ENCODE measurements at places on chromosomes 11 and 22. TPM values are rescaled to one million over a fixed set of nuclear protein-coding genes. Genes with fewer than 3 reads are reported as not detected.

- DNase-seq = no peak
Measured at GRCh38 chr11:31966846-31967245, 124.0 kb upstream of the RCN1 start.

GRCh38 chr11:113167599-113167998 lies 146.8 kb upstream of the TTC12 start:
- no peak for DNase-seq

GRCh38 chr11:66112601-66113499 lies 42.8 kb downstream of the PACS1 start:
- peak; percentile 91 for DNase-seq

ASPHD2 gene
- total RNA-seq = 8.7 TPM

DNA sequence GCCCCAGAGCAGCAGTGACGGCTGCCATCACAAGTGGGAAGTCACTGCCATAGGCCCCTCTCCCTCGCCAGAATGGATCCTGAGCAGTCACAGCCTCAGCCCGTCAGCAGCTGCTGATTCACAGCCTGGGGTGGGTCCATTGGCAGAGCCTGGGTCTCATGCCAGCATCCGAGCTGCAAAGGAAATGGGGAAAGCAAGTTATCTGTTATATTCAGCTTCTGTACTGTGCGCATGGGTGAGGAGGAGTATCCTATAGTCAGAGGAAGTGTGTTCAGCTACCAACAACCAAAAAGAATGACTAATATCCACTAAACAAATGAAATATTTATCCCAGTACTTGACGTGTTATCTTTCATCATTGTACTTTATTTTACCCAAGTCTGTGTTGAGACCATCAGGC lies 119.7 kb downstream of the RCN1 start:
- peak; percentile 99 for DNase-seq

- DNase-seq = no peak
Measured at GRCh38 chr11:12838463-12839123, 164.4 kb downstream of the TEAD1 start.

- DNase-seq = no peak
Measured at GRCh38 chr11:2587976-2588748, 111.6 kb downstream of the KCNQ1OT1 start.

ANKK1 gene
- not detected for total RNA-seq

GRCh38 chr22:24688256-24688655 lies 85.3 kb downstream of the GGT1 start:
- no peak for DNase-seq

DNA sequence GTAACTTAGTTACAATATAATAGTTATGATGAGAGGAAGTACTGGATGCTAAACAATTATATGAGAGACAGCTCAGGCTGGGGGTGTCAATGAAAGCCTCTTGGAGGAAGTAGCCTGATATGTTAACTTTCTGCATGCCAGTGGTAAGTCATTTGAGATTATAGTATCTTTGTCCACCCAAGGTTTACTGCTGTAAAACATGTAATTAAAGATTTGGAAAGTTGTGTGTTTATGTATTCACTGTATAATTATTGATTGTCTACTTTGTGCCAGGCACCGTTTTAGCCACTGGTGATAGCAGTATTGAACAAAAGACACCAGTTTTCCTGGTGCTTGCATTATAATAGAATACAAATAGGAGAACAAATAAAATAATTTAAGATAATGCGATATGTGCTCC lies 624 bp upstream of the DNAJB7 start:
- DNase-seq = no peak

- no peak for DNase-seq
Measured at GRCh38 chr11:76096552-76096951, 109.8 kb downstream of the WNT11 start.

DNA sequence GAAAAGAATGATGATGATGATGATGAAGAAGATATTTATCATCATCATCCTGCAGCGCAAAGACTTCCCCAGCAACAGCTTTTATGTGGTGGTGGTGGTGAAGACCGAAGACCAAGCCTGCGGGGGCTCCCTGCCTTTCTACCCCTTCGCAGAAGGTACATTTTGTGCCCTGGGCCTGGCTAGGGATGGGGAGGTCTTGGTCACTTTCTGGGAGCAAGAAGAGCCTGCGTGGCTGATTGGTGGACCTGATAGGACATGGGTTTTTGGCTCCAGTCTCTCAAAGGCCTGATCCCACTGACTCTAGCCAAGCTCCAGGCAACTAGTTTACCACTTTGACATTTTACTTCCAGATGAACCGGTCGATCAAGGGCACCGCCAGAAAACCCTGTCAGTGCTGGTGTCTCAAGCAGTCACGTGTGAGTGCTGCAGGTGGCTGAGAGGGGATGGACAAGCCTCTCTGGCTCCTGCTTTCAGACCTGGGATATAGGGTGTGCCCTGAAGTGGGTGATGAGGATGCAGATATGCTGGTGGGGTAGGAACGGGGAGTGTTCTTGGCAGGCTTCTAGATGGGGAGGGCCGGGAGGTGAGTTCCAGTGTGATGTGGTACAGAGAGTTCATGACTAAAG lies 5.3 kb downstream of the SIDT2 start:
- DNase-seq = no peak

DNA sequence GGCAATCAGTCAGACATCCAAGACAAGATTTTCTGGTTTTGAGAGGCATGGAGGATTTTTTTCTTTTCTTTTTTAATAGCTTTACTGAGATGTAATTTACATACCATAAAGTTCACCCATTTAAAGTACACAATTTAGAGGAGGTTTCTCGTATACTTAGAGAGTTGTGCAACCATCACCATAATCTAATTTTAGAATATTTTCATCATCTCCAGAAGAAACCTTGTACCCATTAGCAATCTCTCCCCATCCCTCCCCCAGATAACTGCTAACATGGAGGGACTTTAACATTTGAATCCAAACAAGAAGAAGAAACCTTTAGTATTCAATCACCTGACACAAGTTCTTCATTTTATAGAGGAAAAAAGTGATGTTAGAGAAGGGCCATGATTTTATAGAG lies 83.6 kb downstream of the CLPB start:
- no peak for DNase-seq

DAGLA gene
- total RNA-seq = 3.7 TPM

TEX12 gene
- total RNA-seq = 0.94 TPM

CRKL gene
- total RNA-seq = 37.4 TPM

GRCh38 chr11:132430429-132431062 lies 1060.1 kb downstream of the NTM start:
- no peak for DNase-seq

LUZP2 gene
- total RNA-seq = 0.07 TPM

DDI1 gene
- total RNA-seq = not detected

GRCh38 chr11:17687946-17688670 lies 31.3 kb upstream of the MYOD1 start:
- DNase-seq = no peak

GRCh38 chr11:6022956-6023355 lies 7.6 kb downstream of the OR56A1 start:
- peak; percentile 28 for DNase-seq

- DNase-seq = no peak
Measured at GRCh38 chr11:75011357-75011756, 22.6 kb downstream of the NEU3 start.

DNA sequence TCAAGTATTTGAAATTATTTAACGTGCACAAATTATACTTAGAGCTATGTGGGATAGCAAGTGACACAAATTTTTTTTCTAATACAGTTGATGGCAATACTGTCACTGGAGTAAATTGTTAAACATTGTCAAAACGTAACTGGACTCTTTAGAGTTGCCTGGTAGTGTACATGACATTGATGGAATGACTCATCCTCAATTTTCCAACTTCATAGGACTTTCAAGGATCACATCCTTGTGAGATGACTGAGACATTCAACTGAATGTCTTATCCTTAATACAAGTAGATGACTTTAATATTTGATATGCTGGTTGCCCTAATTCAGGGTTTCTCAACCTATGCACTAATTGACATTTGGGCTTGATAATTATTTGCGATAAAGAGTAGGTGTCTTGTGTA lies 310.0 kb downstream of the SWAP70 start:
- no peak for DNase-seq

DNA sequence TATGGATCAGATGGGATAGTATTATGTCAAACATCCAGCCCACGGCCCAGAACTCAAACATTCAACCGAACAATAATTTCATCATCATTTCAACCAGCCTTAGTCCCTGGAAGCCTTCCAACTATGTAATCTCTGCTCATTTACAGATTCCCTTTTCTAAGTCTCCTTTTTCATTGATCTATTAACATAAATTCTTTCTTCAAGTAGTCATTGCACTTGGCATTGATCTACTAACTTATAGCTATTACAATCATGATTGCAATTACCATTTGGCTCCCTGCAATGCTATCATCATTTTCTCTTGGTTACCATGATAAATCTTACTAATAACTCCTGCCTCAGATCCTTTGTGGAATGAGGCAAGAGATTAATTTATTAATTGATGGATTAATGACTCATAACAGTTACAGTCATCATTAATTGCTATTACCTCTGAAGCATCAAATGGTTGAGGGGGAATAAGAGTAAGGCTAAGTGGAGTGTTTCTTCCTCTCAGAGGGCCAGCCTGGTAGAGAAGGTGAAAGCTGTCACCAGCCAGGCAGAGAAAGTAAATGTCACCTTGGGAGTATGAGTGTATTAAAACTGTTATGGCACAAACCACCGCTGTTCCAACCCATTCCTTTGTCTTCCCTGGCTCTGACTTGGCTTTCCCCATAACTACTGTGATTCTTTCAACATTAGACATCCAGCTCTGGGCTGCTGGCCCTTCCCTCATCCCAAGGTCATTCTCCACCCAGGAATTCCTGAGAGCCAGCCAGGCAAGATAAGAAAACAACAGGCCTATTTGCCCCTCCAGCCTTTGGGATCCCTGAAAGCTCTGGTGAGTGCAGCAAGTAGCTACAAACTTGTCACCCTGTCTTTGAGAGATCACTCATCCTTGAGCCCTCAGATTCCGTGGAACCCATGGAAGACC lies 174.7 kb downstream of the RRAS2 start:
- no peak for DNase-seq

- no peak for DNase-seq
Measured at GRCh38 chr11:75311858-75312288, 39.6 kb downstream of the ARRB1 start.

- no peak for DNase-seq
Measured at GRCh38 chr11:68680541-68681231, 3.7 kb upstream of the GAL start.

GRCh38 chr22:49969751-49970527 lies 9.4 kb downstream of the PIM3 start:
- DNase-seq = no peak

PAK1 gene
- 53.9 TPM for total RNA-seq

DNAJB13 gene
- total RNA-seq = 0.07 TPM

- no peak for DNase-seq
Measured at GRCh38 chr22:35318346-35319215, 18.9 kb downstream of the TOM1 start.

LRRC74B gene
- total RNA-seq = not detected

- no peak for DNase-seq
Measured at GRCh38 chr11:48096588-48097525, 116.5 kb downstream of the PTPRJ start.

- DNase-seq = no peak
Measured at GRCh38 chr11:46235777-46236688, 41.4 kb upstream of the CREB3L1 start.

DNA sequence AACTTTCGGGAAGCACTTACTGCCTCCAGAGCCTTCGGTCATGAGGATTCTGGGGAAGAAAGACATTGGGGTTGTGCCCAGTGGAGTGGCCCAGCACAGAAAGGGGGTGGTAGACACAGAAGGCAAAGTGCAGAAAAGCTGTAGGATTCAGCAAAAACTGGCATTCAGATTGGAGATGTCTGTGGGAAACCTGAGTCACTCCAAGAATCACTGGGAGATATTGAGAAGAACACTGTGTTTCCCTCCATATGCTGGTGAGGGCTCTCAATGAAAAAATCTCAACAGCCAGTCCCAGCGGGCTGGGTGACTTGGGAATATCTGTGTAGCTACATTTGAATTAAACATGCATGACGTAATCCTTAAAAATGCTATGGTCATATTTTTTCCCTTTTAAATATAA lies 61.2 kb upstream of the RCN1 start:
- DNase-seq = peak; percentile 7

ARHGAP42 gene
- 8.8 TPM for total RNA-seq

- no peak for DNase-seq
Measured at GRCh38 chr11:13503393-13503792, 7.6 kb upstream of the PTH start.

GLB1L3 gene
- total RNA-seq = 0.03 TPM

SMIM35 gene
- not detected for total RNA-seq

- no peak for DNase-seq
Measured at GRCh38 chr11:77438487-77438886, 35.4 kb downstream of the PAK1 start.

- DNase-seq = peak; percentile 13
Measured at GRCh38 chr11:126007238-126007637, 55.4 kb downstream of the CDON start.

DNA sequence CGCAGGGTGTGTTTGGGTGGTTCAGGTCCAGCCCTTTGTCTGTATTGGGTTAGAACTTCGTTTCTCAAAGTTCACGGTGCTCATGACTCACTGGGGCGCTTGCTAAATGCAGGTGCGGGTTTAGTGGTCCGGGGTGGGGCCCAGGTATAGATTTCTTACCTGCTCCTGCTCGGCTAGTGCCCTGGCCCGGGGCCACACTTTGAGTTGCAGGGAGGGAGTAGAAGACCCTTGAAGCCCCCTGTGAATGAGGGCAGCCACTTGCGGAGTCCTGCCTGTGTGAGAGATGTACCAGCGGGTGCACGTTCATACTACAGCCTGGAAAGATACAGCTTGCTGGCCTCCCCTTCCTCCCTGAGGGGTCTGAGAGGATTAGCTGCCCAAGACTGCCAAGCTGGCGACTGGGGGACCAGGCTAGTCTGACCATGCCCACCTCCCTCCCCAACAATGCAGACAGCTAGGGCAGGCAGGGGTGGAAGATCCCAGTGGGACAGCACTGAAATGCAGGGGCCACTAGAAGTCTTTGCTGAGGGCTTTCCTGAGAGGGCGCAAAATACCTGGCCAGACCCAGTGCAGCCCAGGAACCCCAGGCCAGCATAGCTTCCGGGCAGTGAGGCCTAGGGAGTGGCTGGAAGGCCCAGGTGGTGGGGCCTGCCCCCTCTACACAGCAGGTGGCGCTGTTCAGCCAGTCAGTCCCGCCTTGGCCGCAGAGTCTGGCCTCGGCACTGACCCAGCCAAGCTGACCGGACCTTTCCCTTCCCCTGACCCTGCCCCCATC lies 5.1 kb upstream of the MYRF start:
- peak; percentile 60 for DNase-seq

SMCO4 gene
- 18.8 TPM for total RNA-seq

IGF2 gene
- not detected for total RNA-seq

- DNase-seq = peak; percentile 69
Measured at GRCh38 chr11:125263268-125263790, 98.8 kb downstream of the PKNOX2 start.

- no peak for DNase-seq
Measured at GRCh38 chr11:23679041-23679440, 817.8 kb upstream of the LUZP2 start.

DNA sequence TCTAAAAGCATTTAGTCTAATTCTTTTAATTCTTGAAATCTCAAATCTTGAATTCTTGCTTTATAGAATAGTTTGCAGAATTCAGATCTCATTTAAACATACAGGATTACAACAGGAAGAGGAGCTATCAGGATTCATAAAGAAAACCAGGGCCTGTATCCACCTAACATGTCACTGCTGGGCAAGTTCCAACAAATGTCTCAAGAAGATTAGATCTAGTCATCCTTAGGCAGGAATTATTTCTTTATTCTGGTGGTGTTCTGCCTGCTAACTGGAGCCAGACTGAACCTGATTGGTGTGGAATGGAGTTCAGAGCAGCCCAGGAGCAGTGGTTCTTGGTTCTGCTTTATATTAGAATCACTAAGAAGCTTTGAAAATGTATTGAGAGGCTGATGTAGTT lies 500.7 kb downstream of the LRRC4C start:
- DNase-seq = no peak

GRCh38 chr11:3164138-3164551 lies 965 bp downstream of the OSBPL5 start:
- DNase-seq = no peak

Measured in HT1080 (cell line).